HFF-Myc (cell line): ENCODE measurements at places on chromosomes 11 and 22.

DNA sequence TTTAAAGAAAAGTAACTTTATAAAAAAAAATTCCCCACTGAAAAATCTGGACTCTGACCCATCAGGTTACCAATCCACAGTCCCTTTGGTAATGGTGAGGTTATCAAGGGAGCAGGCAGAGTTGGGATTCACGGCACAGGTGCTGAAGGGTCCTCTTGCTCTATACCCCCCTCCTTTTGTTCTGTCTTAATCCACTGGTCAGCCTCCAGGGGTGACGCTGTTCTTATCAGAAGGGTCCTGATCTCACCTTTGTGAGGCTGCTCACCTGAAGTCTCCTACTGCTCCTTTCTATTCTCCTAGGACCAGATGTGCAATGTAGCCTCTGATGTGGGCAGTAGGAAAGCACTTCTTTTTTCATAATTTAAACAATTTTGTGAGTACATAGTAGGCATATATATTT, 80.6 kb upstream of the E2F8 start:
- DNase-seq = no peak

- DNase-seq = peak; percentile 37
Observed at GRCh38 chr22:26416670-26417276, 12.3 kb upstream of the ASPHD2 start.

GRCh38 chr11:45754741-45755140, 50.2 kb upstream of the SLC35C1 start:
- DNase-seq = no peak

DNA sequence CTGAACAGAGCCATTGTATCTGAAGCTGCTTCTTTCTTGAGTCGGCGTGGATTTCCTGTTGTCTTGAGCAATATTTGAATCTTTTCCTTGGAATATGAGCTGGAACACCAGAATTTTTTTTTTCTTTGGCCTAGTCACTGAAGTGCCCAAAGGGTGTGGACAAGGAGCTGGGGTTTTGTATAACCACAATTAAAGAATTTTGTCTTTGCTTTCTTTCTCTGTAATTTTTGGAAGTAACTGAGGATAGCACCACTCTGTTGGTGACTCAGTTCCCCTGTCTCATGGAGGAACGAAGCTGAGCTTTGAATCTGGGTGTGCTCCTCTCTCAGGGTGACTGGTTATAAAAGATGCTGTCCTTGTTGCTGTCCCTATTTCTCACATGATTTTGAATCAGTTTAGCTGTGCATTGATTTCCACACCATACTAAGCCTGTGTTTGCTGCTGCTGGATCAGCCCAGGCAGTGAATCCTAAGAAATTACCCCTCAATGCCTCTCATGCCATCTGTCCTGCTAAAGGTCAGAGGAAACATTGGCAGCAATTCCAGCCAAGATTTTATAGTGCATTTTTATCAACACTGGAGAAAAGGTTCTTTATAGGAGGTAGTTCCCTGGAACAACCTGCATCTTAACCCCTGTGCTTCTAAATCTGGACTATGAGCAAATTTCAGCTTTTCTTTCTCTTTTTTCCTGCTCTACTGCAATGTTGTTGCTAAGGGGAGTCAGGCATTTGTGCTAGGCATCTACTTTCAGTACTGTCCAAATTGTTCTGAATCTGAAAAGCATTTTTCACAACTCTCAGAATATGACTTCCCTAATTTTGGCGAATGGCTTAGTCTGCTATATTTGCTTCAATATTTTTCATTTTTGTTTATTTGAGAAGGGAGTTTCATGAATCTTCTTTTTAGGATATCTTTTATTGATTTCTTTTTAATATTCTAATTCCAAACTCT, 540.8 kb downstream of the SOX6 start:
- DNase-seq = no peak

DNA sequence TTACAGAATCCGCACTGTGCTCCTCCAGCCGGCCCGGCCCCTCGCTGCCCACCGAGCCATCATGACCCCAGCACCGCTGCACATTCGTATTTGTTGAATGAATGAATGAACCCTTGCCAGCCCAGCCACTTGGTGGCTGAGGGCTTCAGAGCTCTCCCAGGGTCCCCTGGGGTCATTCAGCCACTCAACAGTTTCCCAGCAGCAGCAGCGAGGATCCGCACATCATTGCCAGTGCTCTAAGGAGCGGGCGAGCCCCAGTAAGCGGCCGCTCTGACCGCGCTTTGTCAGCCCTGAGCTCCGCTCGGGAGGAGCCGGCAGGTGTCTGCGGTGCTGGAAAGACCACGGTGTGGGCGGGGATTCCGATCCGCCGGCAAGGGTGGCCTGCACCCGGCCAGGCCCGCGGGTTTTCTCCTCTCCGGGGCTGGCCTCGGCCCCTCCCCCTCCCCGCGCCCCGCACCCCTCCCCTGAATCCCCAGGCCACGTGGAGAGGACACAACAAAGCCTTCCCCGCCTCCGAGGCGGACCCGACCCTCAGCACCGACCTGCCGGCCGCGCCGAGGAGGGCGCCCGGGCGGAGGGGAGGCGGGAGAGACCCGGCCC, 563 bp downstream of the BID start:
- no peak for DNase-seq

- no peak for DNase-seq
Observed at GRCh38 chr22:20107471-20107901, 8.4 kb upstream of the RANBP1 start.

DNA sequence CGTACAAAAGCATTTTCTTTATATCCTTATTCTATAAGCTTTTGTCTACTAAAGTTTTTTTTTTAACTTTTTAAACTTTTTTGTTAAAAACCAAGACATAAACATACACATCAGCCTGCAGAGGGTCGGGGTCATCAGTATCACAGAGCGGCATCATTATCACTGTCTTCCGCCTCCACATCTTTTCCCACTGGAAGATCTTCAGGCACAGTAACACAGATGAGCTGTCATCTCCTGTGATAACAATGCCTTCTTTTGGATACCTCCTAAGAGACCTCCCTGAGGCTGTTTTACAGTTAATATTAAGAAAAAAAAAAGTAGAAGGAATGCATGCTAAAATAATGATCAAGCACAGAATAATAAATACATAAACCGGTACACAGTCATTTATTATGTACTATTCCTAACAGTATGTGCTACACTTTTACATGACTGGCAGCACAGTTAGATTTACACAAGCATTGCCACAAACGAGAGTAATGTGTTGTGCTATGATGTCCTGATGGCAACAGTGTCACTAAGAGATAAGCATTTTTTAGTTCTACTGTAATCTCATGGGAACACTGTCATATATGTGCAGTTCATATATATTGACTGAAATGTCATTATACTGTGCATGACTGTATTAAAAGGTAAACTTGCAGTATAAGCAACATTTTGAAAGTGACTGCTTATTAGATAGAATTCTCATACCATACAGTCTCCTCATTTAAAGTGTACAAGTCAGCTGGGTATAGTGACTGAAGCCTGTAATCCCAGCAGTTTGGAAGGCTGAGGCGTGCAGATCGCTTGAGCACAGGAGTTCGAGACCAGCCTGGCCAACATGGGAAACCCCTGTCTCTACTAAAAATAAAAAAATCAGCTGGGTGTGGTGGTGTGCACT, 58.6 kb downstream of the KDM2A start:
- no peak for DNase-seq

DNA sequence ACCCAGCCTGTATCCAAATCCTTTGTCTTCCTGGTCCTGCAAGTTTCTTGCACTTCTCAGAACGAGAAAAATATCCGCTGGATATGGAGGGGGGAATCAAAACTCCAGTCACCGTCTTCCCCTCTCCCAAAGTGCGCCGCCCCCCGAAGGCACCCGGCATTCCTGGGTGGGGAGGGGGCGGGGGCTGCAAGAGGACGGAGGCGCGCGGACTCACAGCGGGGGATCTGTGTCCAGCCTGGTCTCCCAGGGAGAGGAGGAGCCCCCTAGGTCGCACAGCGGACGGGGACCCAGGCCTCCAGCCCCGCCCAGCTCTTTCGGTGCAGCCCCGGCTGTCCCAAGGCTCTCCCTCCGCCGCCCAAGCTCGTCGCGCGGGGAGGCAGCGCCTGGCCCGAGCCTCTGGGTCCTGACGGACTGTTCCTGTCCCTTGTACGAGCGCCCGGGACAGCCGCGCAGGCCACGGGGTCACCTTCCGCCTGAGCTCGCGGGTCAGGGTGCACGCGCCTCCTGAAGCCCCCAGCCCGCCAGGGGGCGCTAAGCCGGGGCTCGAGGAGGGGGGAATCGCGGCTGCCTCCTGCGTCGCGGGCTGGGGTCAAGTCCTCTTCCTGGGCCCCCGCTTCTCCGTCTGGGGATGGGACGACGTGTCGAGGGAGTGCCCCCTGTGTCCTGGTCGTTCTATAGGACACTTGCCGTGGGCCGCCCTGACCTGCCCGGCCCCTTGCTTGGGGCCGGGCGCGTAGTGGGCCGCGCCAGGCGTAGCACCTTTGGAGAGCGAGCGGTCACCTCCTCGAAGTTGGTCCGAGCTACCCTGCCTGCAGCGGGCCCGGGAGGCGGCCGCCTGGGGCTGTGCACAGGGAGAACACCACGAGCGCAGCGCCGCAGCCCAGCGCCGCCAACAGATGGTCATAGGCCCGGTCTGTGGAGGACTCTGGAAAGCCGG, 2.4 kb upstream of the WNT11 start:
- DNase-seq = no peak

DNA sequence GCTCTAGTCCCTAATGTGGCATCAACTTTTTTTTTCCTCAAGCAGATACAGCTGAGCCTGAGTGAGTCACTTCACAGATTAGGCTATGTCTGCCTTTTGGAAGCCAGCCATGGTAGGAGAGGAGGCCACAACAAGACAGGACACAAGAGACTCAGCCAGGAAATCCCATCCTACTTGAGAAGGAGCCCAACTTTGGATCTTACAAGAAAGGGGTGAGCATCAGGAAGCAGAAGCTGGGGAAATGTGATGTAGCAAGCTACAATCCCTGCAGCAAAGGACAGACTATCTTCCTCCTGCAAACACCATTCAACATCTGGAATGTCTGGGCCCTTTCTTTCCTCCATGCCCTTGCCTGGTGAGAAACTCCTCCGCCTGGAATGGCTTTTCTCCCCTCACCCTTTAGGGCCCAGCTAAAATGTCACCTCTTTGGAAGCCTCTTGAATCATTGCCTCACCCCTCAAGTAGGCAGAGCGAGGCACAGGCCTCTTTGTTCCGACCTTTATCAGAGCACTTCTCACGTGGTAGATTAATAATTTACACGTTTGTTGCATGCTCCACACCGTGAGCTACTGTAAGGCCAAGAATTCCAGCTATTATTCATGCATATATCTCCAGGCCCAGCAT, 156.4 kb upstream of the PITPNB start:
- DNase-seq = peak; percentile 68

GRCh38 chr11:44930588-44931302, 19.9 kb downstream of the TP53I11 start:
- DNase-seq = no peak

DNA sequence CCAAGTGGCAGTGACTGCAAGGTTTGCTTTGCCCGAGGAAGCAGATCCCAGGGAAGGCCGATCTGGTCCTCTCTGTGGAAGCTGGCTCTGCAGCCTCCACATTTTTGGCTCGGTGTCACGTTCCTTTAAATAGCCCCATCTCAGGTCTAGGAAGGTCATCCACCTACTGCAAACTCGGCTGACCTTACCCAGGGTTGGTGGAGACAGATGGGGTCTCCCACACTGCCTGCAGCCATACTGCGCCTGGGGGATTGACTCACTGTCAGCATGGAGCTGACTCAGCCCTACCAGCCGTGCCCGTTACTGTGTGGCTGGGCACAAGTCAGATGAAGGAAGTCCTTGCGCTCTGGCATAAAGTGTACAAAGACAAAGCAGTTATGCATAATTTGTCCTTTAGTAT, 16.9 kb downstream of the CDPF1 start:
- DNase-seq = no peak

- no peak for DNase-seq
Observed at GRCh38 chr22:49616356-49617231, 211.1 kb downstream of the BRD1 start.

GRCh38 chr11:22752908-22753310, 76.7 kb downstream of the SVIP start:
- no peak for DNase-seq

DNA sequence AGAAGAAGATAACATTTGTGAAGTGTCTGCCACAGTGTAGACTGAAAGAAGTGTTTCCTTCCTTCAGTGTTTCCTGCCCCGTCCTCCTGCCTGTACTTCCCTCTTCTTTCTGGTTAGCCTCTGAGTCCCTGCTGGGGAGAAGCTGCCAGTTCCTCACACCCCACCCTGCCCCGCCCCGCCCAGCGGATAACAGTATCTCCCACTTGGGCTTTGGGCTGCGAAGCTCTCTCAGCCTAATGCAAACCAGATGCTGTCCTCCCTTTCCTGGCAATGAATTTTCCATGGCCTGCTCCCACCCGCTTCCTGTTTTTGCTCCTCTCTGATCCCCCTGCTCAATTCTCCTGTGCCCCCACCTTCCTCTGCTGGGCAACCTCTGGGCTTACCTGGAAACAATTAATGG, 5.2 kb upstream of the RAB3IL1 start:
- peak; percentile 91 for DNase-seq
